ENCODE measurements at places on chromosomes 11 and 22.
A peak's percentile ranks its signal among the peaks of the same experiment; 100 is the strongest.

- DNase-seq, result no peak
These were observed 18.1 kb upstream of the HSPA8 start for GRCh38 chr11:123080015-123080414.

- no peak for DNase-seq
These were observed 2.3 kb downstream of the ASCL2 start for GRCh38 chr11:2267851-2268728.

DNA sequence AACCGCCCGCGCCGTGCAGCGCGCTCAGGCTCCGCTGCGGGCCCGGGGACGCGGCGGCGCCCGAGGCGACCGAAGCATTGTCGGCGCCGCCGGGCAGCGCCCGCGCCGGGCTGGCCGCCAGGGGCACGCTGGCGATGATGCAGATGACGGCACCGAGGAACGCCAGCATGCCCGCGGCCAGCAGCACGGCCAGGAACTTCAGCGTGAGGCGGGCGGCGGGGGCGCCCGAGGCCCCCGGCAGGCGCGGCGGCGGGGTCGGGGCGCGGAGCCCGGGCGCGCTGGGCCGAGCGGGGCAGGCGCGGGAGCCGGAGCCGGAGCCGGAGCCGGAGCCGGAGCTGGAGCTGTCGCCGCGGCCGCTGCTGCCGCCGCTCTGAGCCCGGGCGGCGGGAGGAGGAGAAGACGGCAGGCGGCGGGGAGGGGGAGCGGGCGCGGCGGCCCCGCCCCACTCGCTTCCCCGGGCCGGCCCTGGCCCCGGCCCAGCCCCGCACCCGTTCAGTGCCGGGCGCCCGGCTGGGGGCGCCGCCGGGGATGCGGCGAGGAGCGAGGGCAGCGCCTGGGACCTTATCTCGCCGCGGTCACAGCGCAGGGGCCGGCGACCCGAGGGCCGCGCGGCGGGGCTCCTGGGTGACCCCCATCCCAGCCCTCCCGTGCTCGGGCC, at the start of gene NPTXR:
NPTXR (minus strand) TSS at position 372 of the 658 bp plus-strand sequence.
- DNase-seq, result peak; percentile 62

- DNase-seq, result peak; percentile 28
These were observed 3.4 kb downstream of the EMID1 start for GRCh38 chr22:29208879-29209623.

GRCh38 chr11:69157156-69157821, 1.6 kb downstream of the SMIM38 start:
- peak; percentile 77 for DNase-seq

DNA sequence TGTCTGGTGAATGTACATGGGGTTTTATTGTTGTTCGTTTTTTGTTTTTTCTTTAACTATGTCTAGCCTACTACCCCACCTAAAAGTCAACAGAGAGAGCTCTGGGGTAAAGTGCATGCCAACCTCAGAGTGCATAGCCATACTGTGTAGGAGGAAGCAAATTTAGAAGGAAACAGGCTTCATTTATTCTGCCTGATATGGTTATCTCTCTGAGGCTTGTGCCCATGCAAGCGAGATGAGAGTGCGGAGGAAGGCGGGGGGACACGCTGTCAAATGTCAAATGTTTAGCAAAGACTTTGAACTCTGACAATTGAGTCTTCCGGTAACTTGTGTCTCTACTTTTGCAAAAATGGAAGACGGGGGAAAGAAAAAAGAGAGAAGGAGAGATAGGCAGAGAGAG, 295.5 kb downstream of the ETS1 start:
- no peak for DNase-seq

All from anterior cingulate cortex (tissue), 58 donors.